ENCODE measurements at places on chromosomes 4 and X.

GRCh38 chr4:75189711-75190335 lies 256.9 kb downstream of the PARM1 start:
- no peak for DNase-seq

GRCh38 chrX:18733287-18733686 lies 25.8 kb downstream of the PPEF1 start:
- no peak for DNase-seq

DNA sequence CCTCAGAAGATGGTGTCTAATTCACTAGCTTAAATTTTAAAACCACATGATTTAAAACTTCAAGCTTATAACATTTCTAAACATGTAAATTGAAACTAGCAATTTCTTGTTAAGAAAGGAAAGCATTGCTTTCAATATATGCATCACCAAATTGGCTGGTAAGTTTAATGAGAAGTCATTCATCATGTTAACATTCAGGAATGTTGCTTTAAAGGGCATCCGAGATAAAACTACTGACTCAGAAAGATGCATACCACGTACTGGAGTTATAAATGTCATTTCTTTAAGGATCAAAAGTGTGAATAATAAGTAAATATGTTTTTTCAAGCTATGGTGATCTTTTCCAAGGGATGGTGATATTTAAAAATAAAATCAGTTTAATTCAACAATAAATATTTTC lies 83.3 kb upstream of the VCX2 start:
- no peak for DNase-seq

- no peak for DNase-seq
Measured at GRCh38 chr4:9835430-9835829, 54.0 kb downstream of the DRD5 start.

DNA sequence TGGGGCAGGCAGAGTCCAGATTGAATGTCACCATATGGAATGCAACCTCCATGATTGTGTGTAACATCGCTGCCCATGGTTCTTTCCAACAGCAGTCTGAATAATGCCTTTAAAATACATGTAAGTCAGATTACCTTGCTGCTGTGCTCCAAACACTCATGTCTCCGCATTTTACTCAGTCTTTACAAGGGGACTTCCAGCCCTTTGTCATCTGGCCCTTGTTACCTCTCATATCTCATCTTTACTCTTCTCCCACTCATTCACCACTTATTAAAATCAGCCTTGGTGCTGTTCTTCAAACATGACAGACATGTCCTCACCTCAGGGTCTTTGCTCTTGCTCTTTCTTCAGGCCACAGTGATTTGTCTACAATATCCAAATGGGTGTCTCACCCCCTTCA lies 200.4 kb upstream of the GYPA start:
- no peak for DNase-seq

- no peak for DNase-seq
Measured at GRCh38 chr4:186820391-186820891, 96.8 kb upstream of the FAT1 start.

DNA sequence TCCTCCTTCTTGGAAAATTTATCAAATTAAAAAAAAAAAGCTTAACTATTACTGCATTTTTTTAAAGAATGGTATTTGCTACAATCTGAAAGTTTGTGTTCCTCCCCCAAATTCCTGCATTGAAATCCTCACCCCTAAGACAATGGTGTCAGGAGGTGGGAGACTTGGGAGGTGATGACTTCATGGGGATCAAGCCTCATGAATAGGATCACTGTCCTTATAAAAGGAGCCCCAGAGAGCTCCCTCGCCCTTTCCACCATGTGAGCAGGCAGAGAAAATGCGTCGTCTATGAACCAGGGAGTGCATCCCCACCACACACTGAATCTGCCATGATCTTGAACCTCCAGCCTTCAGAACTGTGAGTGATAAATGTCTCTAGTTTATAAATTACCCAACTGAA lies 38.0 kb downstream of the DHRSX start:
- no peak for DNase-seq

DNA sequence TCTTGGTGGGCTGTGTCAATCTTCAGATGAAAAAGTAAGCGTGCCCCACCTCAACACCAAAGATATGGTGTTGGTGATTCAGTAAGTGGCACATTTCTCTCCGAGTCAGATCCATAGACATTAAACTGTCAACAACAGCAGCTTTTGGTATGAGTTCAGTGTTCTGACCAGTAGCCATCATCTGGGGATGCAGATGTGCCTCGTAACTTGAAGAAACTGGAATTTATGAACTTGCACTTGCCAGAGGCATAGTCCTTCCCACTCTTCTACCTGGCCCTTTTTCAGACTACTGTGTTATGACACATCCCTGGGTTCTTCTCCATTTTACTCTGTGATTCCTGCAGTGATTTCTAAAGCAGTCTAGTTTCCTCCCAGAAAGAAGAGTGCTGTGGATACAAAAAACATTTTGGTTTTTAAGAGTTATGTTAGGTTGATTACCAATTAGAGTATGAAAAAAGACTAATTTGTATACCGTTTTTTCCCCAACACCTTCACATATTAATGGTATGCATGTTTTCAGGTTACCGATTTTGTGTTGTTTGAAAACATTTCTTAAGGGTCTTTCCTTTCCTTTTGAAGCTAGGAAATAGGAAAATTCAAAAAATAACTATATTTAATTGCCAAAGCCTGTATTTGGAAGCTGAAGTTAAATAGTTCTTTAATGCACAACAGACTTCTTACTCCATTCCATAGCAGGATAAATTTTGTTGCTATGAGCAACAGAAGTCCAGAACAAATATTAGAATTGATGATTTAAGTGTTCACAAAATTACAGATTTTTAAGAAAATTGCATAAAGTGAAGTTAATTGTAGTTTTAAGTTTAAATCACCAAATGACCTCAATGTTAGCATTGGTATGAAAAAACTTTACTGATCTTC lies 39.3 kb downstream of the NUDT6 start:
- DNase-seq, result no peak

DNA sequence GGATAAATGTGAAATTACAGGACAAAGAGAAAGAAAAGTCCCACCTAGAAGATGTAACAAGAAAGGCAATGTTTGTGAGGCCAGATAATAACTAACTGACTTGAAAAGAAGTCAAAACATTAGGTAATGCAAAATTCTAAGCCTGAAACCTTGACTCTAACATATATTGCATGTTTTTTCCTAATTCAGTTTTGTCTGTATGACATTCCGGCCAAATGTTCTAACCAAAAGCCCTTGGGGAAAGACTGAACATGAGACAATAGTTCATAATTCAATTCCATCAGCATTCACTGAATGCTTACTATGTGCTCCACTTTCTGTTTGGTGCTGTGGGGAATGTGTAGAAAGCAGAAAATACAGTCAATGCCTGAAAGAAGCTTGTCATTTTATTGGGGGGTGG lies 84.8 kb upstream of the PLAC1 start:
- DNase-seq, result no peak

GRCh38 chr4:24089851-24090534 lies 200.1 kb upstream of the PPARGC1A start:
- DNase-seq, result no peak

- DNase-seq, result no peak
Measured at GRCh38 chrX:14505648-14506047, 23.7 kb upstream of the GLRA2 start.

GRCh38 chrX:4935401-4935800 lies 1222.0 kb upstream of the PRKX start:
- DNase-seq, result no peak

- DNase-seq, result peak; percentile 72
Measured at GRCh38 chrX:130401415-130402207, at the start of gene RBMX2. TSS of gene RBMX2 (plus strand) at chrX:130401987. CDS start at chrX:130402033, 46 bp downstream.

- no peak for DNase-seq
Measured at GRCh38 chr4:54678826-54679225, 21.1 kb downstream of the KIT start.

GRCh38 chr4:73620115-73620792 lies at the start of gene RASSF6:
TSS of gene RASSF6 (minus strand) at chr4:73620436. CDS start at chr4:73611795, 8,641 bp downstream.
- no peak for DNase-seq

DNA sequence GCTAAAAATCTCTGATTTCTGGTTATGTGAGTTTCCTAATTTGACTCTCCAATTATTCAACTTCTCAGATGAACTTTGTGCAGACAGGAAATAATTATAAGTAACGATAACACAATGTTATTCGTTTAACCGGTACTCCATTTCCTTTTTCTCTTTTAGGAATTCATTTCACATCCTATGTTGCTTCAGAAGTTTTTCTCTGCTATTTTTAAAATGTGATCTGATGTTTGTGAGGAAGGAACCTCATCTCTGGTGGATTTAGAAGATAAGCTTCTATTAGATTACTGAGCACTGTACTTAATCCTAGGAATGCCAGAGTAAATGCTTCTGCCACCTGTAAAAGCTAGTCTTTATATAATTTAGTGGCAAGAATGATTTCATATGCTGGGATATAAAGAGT lies 116.0 kb upstream of the ETNPPL start:
- DNase-seq, result no peak
